ENCODE measurements at places on chromosomes 6 and 20. TPM values are rescaled to one million over a fixed set of nuclear protein-coding genes. Genes with fewer than 3 reads are reported as not detected.

Gene C6orf15
- total RNA-seq = not detected

Gene PTCRA
- total RNA-seq = not detected

Gene KCNK15
- total RNA-seq = 9.1 TPM

Gene ATP6V1G2
- total RNA-seq = 2.6 TPM

Gene TP53TG5
- not detected for total RNA-seq

Gene PNPLA1
- not detected for total RNA-seq

Gene BMP7
- 5.1 TPM for total RNA-seq

DNA sequence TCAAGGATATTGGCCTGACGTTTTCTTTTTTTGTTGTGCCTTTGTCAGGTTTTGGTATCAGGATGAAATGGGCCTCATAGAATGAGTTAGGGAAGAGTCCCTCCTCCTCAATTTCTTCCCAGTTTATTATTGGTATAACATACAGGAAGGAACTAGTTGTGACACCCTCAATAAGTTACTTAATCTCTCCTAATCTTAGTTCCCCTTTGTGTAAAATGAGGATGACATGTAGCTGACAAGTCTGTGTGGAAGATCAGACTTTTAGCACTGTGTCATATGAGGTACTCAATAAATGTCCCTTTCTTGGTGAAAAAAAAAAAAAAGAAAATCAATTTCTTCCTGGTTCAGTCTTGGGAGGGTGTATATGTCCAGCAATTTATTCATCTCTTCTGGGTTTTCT, 155.8 kb downstream of the PDE7B start:
- no peak for DNase-seq

DNA sequence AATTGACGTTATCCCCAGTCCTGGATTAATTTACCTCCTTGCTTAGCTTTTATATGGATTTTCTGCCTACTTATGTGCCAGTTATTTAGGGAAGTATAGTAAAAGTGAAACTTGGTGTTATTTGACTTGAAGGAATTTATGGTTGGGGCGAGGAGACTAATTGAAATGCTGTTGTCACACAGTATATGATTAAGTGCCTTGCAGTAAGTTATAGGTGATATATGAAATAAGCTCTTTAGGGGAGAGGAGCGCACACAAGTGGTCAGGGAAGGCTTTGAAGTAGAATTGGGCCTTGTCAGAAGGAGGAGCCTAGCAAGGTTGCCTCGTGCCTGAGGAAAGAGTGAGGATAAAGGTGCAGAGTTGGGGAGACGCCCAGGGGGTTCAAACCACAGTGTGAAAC, 20.5 kb downstream of the NCOA7 start:
- no peak for DNase-seq

DNA sequence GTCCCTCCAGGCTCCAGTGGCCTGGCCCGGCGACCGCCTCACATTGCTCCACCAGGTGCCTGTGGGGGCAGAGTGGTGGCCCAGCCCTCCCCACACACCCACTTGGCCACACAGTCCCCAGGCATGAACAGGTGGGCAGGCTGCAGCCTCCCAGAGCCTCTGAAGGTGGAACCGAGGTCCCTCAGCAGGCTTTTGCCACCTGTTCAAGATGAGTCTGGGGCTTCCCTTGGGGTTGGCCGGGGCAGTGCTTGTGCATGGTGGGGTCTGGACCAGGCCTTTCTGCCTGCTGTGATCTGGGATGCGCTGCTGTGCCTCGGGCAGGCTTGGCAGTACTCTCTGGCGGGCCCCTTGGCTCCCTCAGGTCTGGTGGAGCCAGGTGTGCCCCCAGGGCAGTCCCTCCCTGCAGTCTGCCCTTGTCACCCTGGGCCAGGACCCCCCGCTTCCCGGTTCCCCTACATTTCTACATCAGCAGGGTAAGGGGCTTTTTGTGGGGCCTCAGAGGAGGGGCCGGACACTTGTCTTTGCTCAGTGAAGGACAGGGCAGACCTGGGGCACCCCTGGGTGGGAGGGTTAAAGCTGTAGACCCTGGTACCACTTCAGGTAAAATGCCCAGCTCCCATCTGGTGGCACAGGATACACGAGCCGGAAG, 2.7 kb upstream of the COL9A3 start:
- no peak for DNase-seq

DNA sequence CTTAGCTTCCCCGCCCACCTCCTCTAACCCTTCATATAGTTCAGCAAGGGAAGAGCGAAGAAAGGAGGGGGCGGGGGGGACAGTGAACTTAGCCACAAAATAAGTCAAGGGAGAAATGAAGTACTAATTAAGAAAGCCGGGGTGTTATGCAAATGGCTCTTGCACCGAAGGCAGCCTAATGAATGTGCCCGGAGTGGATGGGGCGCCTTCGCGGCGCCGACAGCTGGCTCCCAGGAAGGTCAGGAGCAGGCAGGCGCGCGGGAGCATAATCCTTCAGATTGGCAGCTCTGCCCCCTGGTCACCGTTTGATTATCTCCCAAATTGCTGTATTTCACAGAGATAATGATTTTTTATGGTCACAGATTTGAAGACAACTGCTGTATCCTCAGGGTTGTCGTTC, 395.1 kb downstream of the TFAP2B start:
- DNase-seq = no peak

DNA sequence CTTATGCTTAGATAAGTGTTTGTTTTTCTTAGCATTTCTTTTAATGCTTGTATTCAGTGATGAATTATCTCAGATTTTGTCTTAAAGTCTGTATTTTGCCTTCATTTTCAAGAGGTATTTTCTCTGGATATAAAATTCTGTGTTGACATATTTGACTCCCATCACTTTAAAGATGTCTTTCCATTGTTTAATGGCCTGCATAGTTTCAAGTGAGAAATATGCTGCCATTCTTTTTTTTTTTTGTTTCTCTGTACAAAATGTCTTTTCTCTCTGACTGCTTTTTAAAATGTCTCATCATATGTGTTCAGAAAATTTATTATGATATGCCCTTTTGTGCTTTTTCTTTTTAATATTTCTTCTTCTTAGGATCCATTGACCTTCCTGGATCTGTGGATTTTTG, 578.0 kb upstream of the NOX3 start:
- no peak for DNase-seq

GRCh38 chr20:745683-746301, 22.5 kb downstream of the SLC52A3 start:
- DNase-seq = no peak

- DNase-seq = no peak
Measured at GRCh38 chr20:46104262-46104661, 13.9 kb upstream of the CD40 start.

DNA sequence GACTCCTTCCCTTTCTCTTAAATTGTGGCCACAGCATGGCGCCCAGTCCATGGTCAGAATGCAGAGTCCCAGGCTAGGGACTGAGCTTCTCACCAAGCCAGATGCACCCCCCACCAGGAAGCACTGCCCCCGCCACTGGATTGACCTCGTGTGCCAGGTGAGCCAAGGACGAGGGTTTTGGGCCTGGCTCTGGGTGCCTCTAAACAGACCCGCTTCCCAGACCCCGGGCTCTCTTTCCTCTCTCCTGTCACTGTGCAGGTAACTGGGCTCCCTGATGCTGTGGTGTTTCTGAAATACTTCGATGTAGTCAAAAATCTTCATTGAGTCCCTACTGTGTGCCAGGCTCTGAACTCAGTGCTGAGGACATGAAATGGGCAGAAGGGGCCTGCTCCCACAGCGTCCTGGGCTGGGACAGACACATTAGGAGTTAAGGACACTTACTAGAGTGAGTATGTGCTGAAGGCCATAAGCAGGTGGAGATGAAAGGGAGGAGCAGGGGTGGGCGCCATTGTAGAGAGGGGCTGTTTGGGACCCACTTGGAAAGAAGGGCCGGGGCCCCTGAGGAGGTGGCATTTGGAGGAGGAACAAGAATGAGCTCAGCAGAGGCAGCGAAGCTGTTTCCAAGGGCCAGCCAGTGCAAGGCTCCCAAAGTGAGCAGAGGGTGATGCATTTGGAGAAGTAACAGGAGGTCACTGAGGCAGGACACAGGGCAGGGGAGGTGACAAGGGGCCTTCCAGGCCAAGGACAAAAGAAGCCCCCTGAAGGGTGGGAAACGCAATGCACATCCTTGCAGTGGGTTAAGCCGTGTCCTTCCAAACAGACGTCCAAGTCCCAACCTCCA, 217.1 kb downstream of the ANKRD60 start:
- DNase-seq = no peak

- DNase-seq = no peak
Measured at GRCh38 chr6:160975162-160975561, 16.4 kb upstream of the MAP3K4 start.

GRCh38 chr6:109496036-109496772, 13.2 kb upstream of the ZBTB24 start:
- no peak for DNase-seq

DNA sequence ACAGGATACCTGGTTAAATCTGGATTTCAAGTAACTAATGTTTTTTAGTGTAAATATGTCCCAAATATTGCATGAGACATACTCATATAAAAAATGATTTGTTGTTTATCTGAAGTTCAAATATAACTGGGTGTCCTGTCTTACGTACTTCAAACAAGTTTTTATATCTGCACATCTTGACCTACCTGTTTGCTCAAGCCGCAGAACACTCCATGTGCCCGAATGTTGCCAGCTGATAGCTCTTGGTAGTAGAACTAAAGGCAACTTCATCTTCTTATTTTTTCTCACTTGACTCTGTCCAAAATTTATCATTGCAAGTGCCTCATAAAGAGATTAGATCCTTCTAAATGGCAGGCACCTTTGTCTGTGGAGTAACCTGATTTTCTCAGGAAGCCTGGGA, 39.1 kb upstream of the KLHL31 start:
- DNase-seq = no peak

- no peak for DNase-seq
Measured at GRCh38 chr20:20371681-20372080, 3.8 kb downstream of the INSM1 start.

- DNase-seq = no peak
Measured at GRCh38 chr6:91087908-91088307, 501.0 kb upstream of the MAP3K7 start.

DNA sequence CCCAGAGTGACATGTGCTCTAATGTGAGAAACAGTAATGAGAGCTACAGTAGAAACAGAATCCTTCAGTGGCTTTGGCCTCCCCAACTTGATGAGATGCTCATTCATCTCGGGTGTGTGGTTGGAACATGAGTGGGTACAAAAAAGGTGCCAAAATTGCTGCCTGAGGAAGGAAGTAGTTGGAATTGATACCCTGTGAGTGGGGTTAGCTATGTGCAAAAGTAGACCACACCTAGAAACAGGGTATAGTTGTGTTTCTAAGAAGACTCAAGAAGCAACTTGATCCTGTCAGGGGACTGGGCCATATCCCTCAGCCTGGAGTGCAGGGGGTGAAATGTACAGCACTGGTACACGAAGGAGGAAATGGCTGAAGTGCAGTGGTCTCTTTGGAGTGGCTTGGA, 206.4 kb upstream of the SUPT3H start:
- DNase-seq = no peak

DNA sequence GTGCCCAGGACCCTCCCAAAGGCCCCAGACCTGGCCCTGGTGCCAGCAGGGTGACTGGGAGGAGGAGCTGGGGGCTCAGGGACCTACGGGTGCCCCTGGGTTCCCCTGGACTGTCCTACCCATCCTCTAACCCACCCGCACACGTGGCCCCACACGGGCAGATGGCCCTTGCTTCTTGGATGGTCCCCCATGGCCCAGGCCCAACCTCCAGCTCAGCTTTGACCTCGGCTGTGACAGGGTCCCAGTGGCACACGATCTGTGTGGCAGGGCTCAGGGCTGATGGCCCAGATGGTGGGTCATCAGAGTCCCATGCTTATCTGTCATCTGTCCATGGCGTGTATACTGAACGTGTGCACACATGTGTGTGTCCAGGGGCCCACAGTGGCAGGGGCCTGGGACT, 4.0 kb downstream of the NTSR1 start:
- DNase-seq = no peak

DNA sequence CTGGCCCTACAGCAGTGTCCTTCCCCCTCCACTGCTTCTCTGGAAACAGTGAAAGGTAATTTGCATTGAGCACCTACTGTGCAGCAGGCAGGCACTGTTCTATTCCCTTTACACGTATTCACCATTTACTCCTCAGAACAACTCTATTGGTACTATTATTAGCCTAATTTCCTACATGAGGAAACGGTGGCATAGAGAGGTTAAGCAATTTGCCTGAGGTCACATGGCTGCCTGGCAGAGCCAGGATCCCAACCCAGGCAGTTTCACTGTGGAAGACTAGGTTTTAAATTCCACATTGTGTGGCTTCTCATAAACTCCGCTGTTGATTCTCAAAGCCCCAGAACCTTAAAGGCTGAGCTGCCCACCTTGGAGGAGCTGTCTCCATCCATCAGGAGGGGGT, 72.7 kb downstream of the CLIC5 start:
- DNase-seq = no peak

DNA sequence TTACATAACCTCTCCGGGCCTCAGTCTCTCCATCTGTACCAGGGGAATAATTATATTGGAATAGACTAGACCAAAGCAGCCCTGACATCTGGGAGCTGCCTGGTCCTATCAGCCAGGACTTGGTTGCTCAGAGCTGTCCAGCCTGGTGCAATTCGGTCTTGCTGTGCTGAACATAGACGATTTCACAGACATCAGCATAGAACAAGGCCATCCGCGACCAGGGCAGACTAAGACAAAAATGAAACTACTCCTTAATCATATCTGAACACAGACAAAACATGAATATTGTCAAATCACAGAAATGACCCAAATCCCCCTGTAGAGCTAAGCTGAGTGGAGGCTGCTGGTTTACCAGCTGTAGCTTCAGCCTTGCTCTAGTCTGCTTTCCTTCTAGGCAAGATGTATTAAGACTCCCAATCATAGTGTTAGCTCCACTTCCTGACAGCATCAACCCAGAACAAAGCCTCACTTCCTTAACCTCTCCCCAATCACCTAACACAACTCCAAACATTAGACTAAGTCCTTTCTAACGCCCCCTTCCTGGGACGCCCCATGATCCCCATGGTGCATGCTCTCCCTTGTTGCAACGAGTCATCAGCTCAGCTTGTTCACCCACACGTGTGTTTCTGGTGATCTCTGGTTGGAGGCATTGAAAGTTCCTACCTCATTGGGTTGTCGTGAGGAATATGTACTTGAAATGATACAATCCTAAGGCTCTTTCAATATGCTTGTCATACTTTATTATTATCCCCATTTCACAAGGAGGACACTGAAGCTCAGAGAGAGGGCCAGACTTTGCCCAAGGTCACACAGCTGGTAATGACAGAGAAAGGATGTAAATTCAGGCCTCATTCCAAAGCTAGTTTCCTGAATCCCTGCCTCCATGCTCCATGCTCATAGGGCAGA, 3.5 kb upstream of the MAPK13 start:
- no peak for DNase-seq

DNA sequence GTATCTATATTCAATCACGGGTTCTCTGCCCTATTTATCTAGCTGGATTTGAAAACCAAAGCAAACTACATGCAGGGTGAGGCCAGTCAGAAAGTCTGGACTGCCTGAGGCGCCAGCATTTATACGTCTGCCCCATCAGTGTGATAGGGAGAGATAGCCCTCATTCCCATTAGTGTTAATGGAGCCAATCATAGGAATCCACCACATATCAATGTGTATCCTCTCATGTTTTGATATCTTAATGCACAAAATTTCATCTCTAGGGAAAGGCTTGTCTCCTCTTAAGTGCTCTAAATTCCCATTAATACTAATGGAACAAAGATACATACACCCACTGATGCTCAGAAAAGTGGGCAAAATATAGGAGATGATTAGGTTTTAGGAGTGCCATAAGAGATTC, 376.2 kb downstream of the BTBD3 start:
- no peak for DNase-seq
